ENCODE measurements at places on chromosomes 5 and 9. TPM values are rescaled to one million over a fixed set of nuclear protein-coding genes. Genes with fewer than 3 reads are reported as not detected.
A peak's percentile ranks its signal among the peaks of the same experiment; 100 is the strongest.

- no peak for DNase-seq
Measured at GRCh38 chr9:33331377-33331891, 41.1 kb downstream of the NFX1 start.

- no peak for DNase-seq
Measured at GRCh38 chr5:66609615-66610014, 13.4 kb downstream of the MAST4 start.

GRCh38 chr5:125197321-125197720 is 450.9 kb upstream of the ZNF608 start:
- DNase-seq, result peak; percentile 10

FAM114A2 gene
- polyA plus RNA-seq, result 18.4 TPM

INIP gene
- 23.7 TPM for polyA plus RNA-seq

- DNase-seq, result no peak
Measured at GRCh38 chr5:142888469-142889085, 118.4 kb downstream of the ARHGAP26 start.

GKAP1 gene
- 15.4 TPM for polyA plus RNA-seq

C9orf85 gene
- 15.7 TPM for polyA plus RNA-seq

DNA sequence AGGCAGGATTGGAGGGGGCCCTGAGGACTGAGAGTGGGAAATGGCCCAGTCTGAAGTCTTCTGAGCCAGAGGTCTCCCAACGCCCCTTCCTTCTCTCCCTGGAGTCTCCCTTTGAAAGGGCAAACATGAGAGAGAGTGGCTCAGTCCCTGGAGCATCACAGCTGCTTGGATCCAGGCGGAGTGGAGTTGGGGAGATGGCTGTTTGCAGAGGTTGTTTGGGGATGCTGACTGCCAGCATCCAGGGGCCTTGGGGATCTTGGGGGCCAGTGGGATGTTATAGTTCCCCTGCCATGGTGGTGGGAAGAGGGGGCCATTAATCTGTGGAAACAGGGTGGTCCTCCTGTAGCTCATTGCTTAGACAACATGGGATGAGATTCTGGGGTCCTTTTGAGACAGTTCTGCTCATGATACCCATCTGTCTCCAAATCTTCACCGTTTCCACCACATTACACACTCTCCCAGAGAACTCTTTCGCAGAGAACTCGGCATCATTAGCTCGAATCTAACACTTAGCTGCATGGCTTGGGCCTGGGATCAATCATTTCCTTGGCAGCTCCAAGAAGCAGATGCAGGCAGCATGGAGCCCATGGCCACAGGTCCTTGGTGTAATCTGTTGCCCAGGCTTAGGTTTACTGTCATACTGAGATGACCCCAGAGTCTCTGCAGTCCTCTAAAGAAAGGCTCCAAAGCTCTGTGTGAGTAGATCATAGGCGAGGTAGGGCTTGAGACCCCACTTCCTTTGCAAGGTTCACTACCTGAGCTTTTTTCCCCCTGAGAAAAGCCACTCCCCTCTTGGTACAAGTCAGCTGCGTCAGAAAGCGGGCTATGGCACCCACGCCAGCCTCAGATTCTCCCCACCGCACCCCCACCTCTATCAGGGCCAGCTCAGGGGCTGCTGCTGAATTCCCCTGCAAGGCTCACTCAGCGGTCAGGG is 54.4 kb upstream of the SH3PXD2B start:
- no peak for DNase-seq

- no peak for DNase-seq
Measured at GRCh38 chr5:120528609-120529008, 64.5 kb downstream of the PRR16 start.

GRCh38 chr5:7825630-7826029 is 25.3 kb downstream of the CFAP90 start:
- no peak for DNase-seq

Measured in large intestine (tissue), 12 donors.